ENCODE measurements at places on chromosomes 1 and 21. TPM values are rescaled to one million over a fixed set of nuclear protein-coding genes. Genes with fewer than 3 reads are reported as not detected.

DNA sequence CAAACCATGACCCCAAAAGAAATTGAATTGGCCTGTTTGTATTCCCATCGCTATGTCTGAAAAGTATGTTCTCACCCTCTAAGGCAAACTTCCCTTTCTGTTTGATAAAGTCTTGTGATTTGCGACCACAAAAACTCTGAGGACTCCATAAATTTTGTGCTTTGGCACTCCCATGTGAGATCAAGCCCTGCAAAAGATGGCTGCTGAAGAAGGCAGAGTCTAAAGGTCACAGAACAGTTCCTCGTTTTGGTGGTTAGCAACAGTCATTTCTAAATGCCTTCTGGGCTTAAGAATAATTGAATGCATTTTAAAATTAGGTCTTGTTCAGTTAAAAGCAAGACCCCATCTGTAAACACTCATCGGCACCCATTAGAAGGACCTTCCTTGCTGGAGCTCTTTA lies 441.6 kb downstream of the OMA1 start:
- DNase-seq = no peak
- no peaks in the 10 kb centered on the region for H3K4me1 ChIP-seq

GRCh38 chr1:6534248-6534822 lies 20.0 kb downstream of the NOL9 start:
- no peak for DNase-seq
- no peaks in the 10 kb centered on the region for H3K36me3 ChIP-seq
- H3K27ac ChIP-seq = no peak overlapping the region
- peaks cover 2% of the 10 kb centered on the region for H3K4me1 ChIP-seq

DNA sequence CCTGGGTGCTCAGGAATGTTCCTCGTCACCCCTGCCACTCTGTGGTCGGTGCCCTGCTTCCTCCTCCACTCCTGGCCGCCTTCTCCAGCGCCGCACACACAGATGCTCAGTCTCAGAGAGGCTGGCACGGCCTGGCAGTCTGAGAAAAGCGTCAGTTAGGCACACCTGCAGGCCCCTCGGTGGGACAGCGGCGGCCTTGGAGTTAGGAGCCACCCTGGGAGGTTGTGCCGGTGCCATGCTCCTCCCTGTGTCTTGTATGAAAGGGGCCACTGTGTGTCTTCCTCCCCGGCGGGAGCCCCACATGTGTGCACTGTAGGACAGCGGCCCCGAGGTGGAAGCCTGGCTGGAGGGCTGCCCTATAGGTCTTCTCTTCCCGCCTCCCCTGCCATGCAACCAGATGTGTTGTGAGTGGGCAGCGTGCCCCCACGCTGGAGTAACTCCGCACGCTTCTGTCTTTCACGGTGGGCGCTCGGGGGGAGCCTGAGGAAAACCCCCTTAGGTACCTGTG lies 145.2 kb downstream of the PGBD5 start:
- no peak overlapping the region for H3K4me3 ChIP-seq
- no peaks in the 10 kb centered on the region for H3K27me3 ChIP-seq
- no peak overlapping the region for H3K27ac ChIP-seq
- H3K4me1 ChIP-seq = peaks cover 2% of the 10 kb centered on the region

DNA sequence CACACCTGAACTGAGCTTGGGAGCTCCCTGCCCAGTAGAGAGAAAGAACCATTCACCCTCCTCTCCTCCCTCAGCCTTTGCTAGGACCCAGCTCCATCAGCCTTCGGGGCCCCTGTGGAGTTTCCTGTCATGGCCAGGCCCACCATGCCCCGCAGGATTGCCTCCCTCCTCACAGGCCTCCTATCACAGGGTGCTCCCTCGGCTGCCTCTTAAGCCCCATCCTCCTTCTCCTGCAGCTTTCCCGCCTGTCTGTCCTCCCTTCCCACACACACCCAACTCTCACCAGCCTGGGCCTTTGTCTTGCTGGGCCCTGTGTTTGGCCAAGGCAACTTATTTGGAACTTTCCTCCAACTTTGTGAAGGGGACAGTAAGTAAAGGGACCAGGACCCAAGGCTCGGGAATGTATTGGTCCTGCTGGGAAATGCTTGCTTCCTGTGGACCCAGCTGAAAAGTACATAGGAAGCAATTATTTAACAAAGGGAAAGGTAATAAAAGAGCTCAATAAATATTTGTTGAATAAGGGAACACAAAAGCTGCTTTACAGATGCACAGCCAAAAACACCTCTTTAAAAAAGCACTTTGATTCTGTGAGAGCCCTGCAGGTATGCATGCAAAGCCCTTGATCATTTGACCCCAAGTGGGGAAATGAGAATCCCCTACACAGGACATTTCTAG lies 31.6 kb upstream of the TENT5C start:
- H3K4me3 ChIP-seq = no peak overlapping the region
- no peaks in the 10 kb centered on the region for H3K27me3 ChIP-seq
- no peak overlapping the region for H3K27ac ChIP-seq
- no peaks in the 10 kb centered on the region for H3K4me1 ChIP-seq
- no peaks in the 10 kb centered on the region for H3K36me3 ChIP-seq

GRCh38 chr1:99481391-99481996 lies 164.4 kb upstream of the PALMD start:
- H3K36me3 ChIP-seq = no peaks in the 10 kb centered on the region
- H3K4me1 ChIP-seq = no peaks in the 10 kb centered on the region
- DNase-seq = no peak
- H3K27me3 ChIP-seq = no peaks in the 10 kb centered on the region
- H3K27ac ChIP-seq = no peak overlapping the region
- no peak overlapping the region for H3K4me3 ChIP-seq

DNA sequence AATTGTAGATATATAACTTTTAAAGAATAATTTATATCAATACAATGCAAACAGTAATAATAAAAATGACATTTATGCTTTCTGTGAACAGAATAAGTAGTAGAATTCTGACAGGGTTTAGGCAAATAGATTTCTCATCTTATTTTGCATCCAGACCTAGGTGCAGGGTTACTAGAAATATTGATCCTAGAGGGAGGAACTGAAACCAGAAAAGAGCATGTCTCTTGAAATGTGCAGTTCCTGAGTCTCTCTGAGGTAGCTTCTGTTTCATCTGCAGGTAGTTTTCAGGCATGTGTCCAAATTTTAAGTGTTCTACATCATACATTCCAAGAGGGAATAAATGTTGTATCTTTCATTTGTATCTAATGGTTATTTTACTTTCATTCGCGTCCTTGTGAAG lies 631.9 kb upstream of the ADGRL4 start:
- DNase-seq = no peak
- H3K4me1 ChIP-seq = no peaks in the 10 kb centered on the region
- H3K4me3 ChIP-seq = no peak overlapping the region
- H3K36me3 ChIP-seq = no peaks in the 10 kb centered on the region

DNA sequence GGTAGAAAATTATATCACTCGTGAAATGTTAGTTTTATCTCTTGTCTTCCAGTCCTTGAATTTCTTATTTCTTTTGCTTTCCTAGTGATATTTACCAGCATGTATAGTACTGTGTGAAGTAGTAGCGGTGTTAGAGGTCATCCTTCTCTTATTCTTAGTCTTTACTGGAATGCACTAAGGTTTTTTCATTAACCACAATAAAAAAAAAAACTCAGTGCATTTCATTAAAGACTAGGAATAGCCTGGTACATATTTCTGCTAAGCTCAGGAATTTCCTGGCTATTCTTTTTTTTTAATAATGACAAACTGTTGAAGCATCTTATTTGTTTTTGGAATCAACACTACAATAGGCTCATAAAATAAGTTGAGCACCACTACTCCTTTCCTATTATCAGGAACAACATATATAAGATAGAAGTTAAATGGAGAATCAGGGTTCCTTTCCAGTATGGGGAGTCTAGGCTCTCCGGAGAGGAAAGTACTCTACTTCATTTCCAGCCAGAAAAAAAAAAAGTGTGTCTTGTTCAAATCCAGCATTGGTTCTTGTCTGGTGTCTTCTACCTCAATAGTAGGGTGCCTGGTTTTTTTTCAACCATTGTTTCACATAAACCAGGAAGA lies 60.0 kb downstream of the TNFSF18 start:
- no peaks in the 10 kb centered on the region for H3K27me3 ChIP-seq
- no peak for DNase-seq
- no peak overlapping the region for H3K27ac ChIP-seq
- no peak overlapping the region for H3K4me3 ChIP-seq
- H3K4me1 ChIP-seq = no peaks in the 10 kb centered on the region

GRCh38 chr1:7322283-7322785 lies 448.8 kb upstream of the VAMP3 start:
- H3K4me3 ChIP-seq = no peak overlapping the region
- H3K36me3 ChIP-seq = no peaks in the 10 kb centered on the region
- no peak for DNase-seq
- no peak overlapping the region for H3K27ac ChIP-seq

GRCh38 chr1:201556841-201557571 lies 18.1 kb downstream of the NAV1 start:
- no peak overlapping the region for H3K4me3 ChIP-seq
- no peaks in the 10 kb centered on the region for H3K36me3 ChIP-seq
- no peaks in the 10 kb centered on the region for H3K4me1 ChIP-seq
- no peaks in the 10 kb centered on the region for H3K27me3 ChIP-seq
- H3K27ac ChIP-seq = no peak overlapping the region
- DNase-seq = no peak

GRCh38 chr21:38246511-38246910 lies 10.3 kb upstream of the KCNJ15 start:
- no peak overlapping the region for H3K4me3 ChIP-seq
- H3K4me1 ChIP-seq = no peaks in the 10 kb centered on the region
- no peaks in the 10 kb centered on the region for H3K36me3 ChIP-seq
- DNase-seq = no peak
- H3K27ac ChIP-seq = no peak overlapping the region

DNA sequence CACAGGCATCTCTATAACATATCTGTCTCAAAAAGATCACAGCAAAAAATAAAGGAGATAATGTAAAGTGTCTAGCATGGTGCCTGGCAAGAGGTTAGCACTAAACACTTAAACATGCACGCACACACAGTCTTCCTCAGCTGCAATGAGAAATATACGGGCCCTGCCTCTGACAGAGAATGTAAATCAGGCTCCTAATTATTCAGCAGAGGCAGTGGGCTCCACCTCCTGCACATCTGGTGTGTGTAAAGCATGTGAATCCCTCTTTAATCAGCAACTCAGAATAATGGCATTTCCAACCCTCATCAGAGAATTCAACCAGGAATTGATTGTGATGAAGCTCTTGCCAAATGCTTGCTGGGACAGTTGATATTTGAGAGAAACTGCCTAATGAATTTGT lies 85.6 kb upstream of the KCNA3 start:
- no peaks in the 10 kb centered on the region for H3K4me1 ChIP-seq
- no peak for DNase-seq
- no peaks in the 10 kb centered on the region for H3K36me3 ChIP-seq

- H3K4me1 ChIP-seq = peaks cover 32% of the 10 kb centered on the region
- no peak overlapping the region for H3K4me3 ChIP-seq
- no peaks in the 10 kb centered on the region for H3K27me3 ChIP-seq
- H3K36me3 ChIP-seq = no peaks in the 10 kb centered on the region
These were observed 206.8 kb upstream of the TMEM51 start for GRCh38 chr1:14946684-14947238.

DNA sequence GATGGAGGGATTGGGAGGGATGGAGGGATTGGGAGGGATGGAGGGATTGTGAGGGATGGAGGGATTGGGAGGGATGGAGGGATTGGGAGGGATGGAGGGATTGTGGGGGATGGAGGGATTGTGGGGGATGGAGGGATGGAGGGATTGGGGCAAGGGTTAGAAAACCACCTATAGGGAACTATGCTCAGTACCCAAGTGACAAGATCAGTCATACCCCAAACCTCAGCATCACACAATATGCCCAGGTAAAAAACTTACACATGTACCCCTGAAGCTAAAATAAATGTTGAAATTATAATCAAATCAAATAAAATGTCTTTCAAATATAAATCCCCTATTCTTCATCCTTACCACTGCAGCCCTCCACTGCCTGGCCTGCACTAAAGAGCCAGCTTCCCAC lies 72.8 kb upstream of the HNRNPU start:
- no peaks in the 10 kb centered on the region for H3K27me3 ChIP-seq
- no peak for DNase-seq
- H3K4me1 ChIP-seq = no peaks in the 10 kb centered on the region
- no peak overlapping the region for H3K4me3 ChIP-seq
- H3K36me3 ChIP-seq = no peaks in the 10 kb centered on the region
- H3K27ac ChIP-seq = no peak overlapping the region

GRCh38 chr1:36268981-36269380 lies 37.2 kb upstream of the SH3D21 start:
- no peaks in the 10 kb centered on the region for H3K36me3 ChIP-seq
- H3K4me3 ChIP-seq = no peak overlapping the region
- DNase-seq = no peak
- no peak overlapping the region for H3K27ac ChIP-seq
- H3K4me1 ChIP-seq = peaks cover 2% of the 10 kb centered on the region
- H3K27me3 ChIP-seq = no peaks in the 10 kb centered on the region

GRCh38 chr1:180181048-180181447 lies 26.4 kb downstream of the QSOX1 start:
- H3K27me3 ChIP-seq = no peaks in the 10 kb centered on the region
- no peaks in the 10 kb centered on the region for H3K36me3 ChIP-seq
- no peak overlapping the region for H3K4me3 ChIP-seq
- H3K4me1 ChIP-seq = no peaks in the 10 kb centered on the region

DNA sequence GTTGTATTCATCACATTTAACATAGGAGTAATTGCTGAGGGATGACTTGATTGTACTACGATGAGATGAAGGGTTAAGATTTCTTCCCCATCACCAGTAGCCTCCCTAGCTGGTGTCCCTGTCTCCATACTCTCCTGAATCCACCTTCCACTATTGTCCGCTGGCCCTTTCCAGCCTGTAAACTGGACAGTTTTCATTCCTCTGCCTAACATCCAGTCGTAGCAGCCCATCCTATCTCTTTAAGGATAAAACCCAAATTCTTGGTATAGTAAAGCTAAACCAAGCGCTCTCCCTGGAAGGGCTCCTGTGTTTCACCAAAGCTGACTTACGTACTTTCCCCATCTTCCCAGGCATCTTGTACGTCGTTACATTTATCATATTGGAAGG lies 670 bp downstream of the COX20 start:
- H3K4me1 ChIP-seq = peaks cover 4% of the 10 kb centered on the region
- no peaks in the 10 kb centered on the region for H3K36me3 ChIP-seq
- peak overlapping the region; percentile 91 for H3K4me3 ChIP-seq
- no peaks in the 10 kb centered on the region for H3K27me3 ChIP-seq
- peak overlapping the region; percentile 98 for H3K27ac ChIP-seq
- no peak for DNase-seq

DNA sequence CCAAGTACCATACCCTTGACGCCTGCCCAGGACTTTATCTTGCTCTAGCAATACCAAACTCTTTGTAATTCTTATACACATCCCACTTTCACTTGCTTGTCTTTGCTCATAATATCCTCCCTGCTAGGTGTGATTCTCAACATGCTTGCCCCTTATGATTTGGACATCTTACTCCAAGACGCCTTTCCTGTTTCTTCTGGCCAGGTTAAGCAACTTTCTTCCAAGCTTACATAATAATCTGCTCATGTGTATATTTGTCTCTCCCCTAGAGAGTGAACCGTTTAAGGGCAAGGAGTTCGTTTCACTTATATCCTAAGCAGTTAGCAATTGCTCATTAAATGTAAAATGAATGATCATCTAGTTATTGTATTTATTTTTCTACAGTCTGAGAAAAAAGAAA lies 21.8 kb downstream of the CRYZL1 start:
- H3K27ac ChIP-seq = no peak overlapping the region
- no peaks in the 10 kb centered on the region for H3K36me3 ChIP-seq
- no peak for DNase-seq

GRCh38 chr1:189211742-189212141 lies 1265.9 kb downstream of the BRINP3 start:
- H3K4me3 ChIP-seq = no peak overlapping the region

The DMRTB1 gene
- total RNA-seq = not detected

The IRF6 gene
- 5.0 TPM for total RNA-seq

The OR10Z1 gene
- total RNA-seq = not detected

The OR2G6 gene
- not detected for total RNA-seq

The LCE2C gene
- not detected for total RNA-seq

The CLEC20A gene
- not detected for total RNA-seq

The HAPLN2 gene
- 1.8 TPM for total RNA-seq

The COL6A2 gene
- total RNA-seq = 869 TPM

The PIGR gene
- total RNA-seq = not detected

All from ovary (tissue), 10 donors.